LNCaP clone FGC (cell line): ENCODE measurements at places on chromosomes 11 and 22.
A peak's percentile ranks its signal among the peaks of the same experiment; 100 is the strongest.

- DNase-seq, result no peak
Observed at GRCh38 chr22:30212996-30213441, 33.5 kb downstream of the LIF start.

GRCh38 chr11:72896431-72896830 lies 82.2 kb downstream of the ATG16L2 start:
- DNase-seq, result no peak

- no peak for DNase-seq
Observed at GRCh38 chr11:115606498-115607220, 102.4 kb upstream of the CADM1 start.

GRCh38 chr22:47600281-47600680 lies 837.8 kb downstream of the TBC1D22A start:
- DNase-seq, result no peak

DNA sequence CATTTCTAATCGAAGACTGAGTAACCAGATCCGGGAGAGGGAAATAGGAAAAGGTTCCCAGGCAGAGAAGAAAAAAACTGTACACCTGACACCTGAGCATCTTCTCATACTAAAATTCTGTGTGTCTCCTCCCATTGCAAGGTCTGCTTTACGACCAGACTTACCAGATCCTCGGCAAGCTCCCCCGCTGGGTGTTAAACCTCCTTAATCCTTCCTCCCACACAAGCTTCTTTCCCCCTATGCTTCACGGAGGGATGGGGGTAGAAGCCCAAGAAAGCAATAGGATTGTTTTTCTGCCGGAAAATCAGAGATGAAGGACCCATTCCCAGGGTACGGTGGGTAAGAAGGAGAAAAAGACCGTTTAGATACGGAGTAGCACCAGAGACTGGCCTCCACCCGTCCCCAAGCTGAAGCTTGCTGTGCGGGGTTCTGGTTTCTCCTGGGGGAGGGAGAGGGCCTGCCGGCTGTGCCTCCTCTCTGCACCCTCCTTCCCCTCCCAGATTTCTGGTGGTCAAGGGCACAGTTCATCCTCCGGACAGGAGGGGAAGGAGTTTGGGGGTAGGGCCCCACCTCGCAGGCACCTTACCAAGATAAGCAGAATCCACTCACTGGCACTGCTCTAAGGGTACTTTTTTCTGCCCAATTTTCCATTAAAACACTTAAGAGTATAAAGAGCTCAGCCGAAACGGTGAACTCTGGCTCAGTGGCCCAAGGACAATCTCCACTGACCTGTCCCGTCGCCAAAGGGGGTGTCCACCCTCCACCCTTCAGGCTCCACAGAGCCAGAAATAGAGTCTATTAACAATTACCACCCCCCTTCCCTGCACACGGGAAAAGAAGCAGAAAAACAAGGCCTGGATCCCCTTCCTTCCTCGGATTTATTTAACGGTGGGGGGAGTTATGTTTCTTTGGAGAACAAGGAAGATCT lies 1.2 kb downstream of the TOB2 start:
- DNase-seq, result no peak

DNA sequence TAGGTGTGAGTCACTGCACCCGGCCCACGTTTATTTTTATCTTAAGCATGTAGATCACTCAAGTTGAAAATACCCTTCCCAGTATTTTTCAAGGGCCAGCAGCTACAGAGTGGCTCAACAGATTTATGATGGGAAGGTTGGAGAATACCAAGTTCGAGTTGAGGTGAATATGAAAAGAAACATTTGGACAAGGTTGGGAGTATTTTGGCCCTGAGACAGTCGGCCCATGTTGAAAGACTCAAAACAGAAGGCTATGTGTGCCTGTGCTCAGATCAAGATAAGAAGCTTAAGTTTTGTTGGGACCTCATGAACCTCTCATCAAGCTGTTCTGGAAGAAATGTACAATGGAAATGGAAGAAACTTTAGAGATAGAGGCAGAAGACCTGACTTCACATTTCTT lies 199.1 kb downstream of the DBX1 start:
- DNase-seq, result no peak

- DNase-seq, result no peak
Observed at GRCh38 chr11:134763030-134763388, 351.0 kb upstream of the B3GAT1 start.

DNA sequence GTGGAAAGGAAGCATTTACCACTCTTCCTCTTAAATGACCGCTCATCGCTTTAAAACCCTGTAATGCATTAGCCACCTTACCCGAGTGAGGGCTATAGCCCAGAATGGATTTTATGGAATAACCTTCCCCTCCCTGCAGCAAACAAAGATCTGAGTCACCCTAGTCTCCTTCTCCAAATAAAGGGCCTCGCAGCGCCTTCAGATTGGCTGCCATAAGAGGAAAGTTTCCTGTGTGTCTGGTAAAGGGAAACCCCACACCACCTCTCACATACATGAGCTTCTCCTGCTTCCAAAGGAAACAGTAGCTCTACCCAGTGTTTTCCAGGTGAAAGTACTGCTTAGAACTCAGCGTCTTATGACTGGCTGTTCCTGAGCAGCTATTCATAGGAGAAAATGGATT lies 47.8 kb downstream of the PPP2R1B start:
- DNase-seq, result no peak

- peak; percentile 83 for DNase-seq
Observed at GRCh38 chr11:77035580-77035979, 1.4 kb downstream of the B3GNT6 start.

- DNase-seq, result no peak
Observed at GRCh38 chr11:93814966-93815633, 31.0 kb downstream of the MED17 start.

DNA sequence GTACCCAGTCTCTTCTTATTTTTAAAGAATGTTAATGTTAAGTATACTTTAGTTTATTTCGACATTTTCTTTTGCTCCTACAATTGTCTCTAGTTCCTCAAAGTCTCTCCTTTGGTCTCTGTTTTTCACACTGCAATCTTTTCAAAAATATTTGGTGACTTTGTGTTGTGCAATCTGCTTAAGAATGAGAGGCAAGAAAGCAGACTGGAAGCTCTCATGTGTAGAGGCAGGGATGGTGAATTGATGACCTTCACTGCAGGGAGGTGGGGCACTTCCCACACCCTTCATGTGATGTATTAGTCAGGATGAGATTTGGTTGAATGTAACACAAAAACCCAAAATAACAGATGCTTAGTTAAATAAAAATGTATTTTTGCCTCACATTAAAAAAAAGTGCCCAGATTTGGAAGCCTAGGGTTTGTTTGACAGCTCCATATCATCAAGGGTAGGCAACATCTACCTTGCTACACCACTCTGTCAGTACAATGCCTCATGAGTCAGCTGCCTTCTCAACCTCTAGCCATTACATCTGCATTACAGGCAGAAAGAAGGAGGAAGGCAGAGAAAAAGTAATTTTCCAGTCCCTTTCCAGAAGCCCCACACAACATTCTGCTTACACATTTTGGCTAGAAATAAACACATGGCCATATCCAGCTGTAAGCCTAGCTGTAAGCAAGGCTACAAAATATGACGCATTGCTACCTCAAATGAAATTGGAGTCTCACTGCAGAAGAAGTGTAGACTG lies 3.8 kb upstream of the MMP27 start:
- no peak for DNase-seq

GRCh38 chr22:25623310-25623734 lies 58.8 kb downstream of the GRK3 start:
- DNase-seq, result no peak

GRCh38 chr11:118649941-118650340 lies 29.5 kb downstream of the TREH start:
- no peak for DNase-seq

GRCh38 chr11:46429717-46430116 lies 38.1 kb upstream of the CHRM4 start:
- DNase-seq, result no peak

- no peak for DNase-seq
Observed at GRCh38 chr22:48054596-48054995, 1292.1 kb downstream of the TBC1D22A start.

GRCh38 chr11:75443043-75443442 lies 10.0 kb upstream of the KLHL35 start:
- no peak for DNase-seq
